ENCODE measurements at places on chromosomes 4 and X.

GRCh38 chr4:40269133-40269532 is 66.0 kb upstream of the CHRNA9 start:
- no peak for DNase-seq

GRCh38 chr4:74964311-74964710 is 31.4 kb downstream of the PARM1 start:
- no peak for DNase-seq

- DNase-seq = no peak
Measured at GRCh38 chrX:13298836-13299235, 21.0 kb downstream of the ATXN3L start.

DNA sequence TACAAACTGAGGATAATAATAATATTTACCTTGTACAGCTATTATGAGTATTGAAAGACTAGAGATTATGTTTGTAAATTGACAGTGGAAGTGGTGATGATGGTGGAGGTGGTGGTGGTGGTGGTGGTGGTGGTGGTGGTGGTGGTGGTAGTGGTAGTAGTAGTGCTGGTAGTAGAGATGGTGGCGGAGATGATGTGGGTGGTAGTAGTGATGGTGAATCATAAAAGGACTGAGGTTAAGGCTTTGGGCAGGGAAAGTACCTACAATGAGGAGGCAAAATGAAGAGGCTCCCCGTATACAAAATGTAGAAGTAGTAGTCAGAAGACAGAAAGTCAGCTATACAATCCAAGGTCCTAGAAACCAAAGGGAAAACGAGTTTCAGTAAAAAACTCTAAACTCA is 214.1 kb downstream of the BCOR start:
- no peak for DNase-seq

- no peak for DNase-seq
Measured at GRCh38 chr4:85836588-85837438, 361.9 kb downstream of the ARHGAP24 start.

DNA sequence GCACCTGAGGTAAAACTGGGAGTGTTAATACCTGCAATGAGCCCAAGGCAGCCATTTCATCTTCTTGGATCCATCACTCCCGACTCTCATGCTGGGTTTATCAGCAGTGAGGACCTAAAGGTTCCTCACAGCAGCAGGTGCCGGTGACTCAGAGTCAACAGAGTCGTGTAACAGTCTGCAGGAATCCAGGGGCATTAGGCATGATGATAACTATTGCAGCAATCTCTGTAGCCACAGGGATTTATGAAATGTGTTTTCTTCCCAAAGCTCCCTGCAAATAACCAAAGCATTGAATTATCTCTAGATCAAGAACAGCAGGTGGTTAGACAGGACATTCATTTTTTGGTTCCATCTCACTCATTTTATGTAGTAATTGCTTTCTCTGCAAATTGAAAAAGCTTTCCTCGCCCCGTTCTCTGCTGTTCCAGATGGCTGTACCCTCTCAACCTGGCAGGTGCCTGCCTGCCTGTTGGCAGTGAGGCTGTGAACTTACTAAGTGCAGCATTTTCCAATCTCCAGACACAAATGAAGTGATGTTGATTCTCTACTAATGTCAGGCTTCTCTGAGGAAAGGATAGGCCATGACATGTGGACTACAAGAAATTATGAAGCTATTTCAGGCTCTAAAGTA is 48.1 kb upstream of the TSPAN7 start:
- DNase-seq = peak; percentile 6

GRCh38 chr4:2411786-2412510 is 6.5 kb downstream of the ZFYVE28 start:
- DNase-seq = no peak

DNA sequence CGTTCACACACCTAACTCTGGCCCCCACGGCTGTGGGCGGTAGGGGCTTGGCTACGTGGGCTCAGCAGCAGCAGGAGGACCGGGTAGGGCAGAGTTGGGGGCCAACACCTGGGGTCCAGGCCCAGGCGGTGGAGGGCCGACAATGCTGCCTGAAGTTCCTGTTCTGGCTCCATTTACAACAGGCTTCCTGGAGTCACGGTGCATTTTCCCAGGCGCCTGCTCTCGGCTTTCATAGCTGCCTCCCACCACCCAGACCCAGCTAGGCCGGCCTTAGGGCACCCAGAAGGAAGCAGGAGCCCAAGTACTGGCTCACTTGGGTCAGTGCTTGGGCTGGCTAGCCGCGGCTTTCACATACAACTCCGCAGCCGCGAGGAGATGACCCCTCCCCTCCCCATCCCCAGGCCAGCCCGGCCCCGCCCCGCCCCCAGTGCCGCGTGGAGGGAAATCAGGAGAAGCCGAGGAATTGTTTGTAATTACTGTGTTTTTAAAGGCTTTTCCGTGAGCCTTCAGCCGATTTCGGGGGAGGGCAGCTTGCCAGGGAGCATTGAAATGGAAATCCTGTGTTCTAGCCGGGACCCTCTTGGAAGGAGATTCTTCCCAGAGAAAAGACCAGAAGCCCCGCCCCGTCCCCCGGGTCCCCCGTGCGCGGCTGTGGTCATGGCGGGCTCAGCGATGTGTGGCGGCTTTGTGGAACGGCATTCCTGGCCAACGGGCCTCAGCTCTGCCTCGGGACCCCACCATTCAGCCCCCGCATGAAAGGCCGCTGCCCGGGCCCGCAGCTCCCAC is 28.5 kb downstream of the PJA1 start:
- DNase-seq = peak; percentile 59

GRCh38 chr4:168408620-168409019 is 71.7 kb downstream of the DDX60L start:
- peak; percentile 85 for DNase-seq

- DNase-seq = no peak
Measured at GRCh38 chrX:141158084-141158483, 18.8 kb downstream of the LDOC1 start.

GRCh38 chrX:45762699-45763647 is 562.3 kb upstream of the DIPK2B start:
- DNase-seq = no peak

Measured in BE2C (cell line).